IgD-negative memory B cell (primary cell): ENCODE measurements at places on chromosomes 1 and 21. TPM values are rescaled to one million over a fixed set of nuclear protein-coding genes. Genes with fewer than 3 reads are reported as not detected.

The LCA5L gene
- not detected for polyA plus RNA-seq

The ATP1A2 gene
- polyA plus RNA-seq, result not detected

The RASSF5 gene
- 130 TPM for polyA plus RNA-seq

The SPATA45 gene
- 0.80 TPM for polyA plus RNA-seq

The FCRL2 gene
- polyA plus RNA-seq, result 52.3 TPM

The OXCT2 gene
- polyA plus RNA-seq, result 0.93 TPM

The DPT gene
- not detected for polyA plus RNA-seq

The LPAR3 gene
- not detected for polyA plus RNA-seq

The FBXO2 gene
- 18.0 TPM for polyA plus RNA-seq

The ANGPTL7 gene
- polyA plus RNA-seq, result not detected

The RNF223 gene
- not detected for polyA plus RNA-seq

The HENMT1 gene
- 10.1 TPM for polyA plus RNA-seq

The CFAP141 gene
- polyA plus RNA-seq, result not detected

The BGLAP gene
- not detected for polyA plus RNA-seq

The SPRR1A gene
- not detected for polyA plus RNA-seq

The OR2L5 gene
- not detected for polyA plus RNA-seq
